ENCODE measurements at places on chromosomes 16 and 17.
A peak's percentile ranks its signal among the peaks of the same experiment; 100 is the strongest.

GRCh38 chr17:59437791-59438281 lies 106.4 kb downstream of the YPEL2 start:
- no peak for DNase-seq

DNA sequence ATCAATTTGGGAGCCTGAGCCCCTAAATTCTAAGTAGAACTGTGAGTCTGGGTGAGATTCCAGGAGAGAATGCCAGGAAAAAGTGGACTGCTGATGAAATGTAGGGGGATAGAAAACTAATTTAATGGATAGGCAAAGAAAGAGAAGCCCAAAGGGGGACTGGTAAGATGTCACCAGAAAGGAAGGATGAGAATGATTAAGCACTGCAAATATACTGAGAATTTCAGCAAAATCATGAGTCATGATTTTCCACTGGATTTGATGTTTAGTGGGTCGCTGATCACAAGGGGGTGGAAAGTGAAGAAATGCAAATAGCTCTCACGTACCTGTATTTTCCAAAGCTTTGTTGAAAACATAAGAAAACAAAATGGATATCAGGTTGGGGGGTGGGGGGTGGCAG lies 201.8 kb downstream of the SLC39A11 start:
- no peak for DNase-seq

GRCh38 chr16:28572696-28573510 lies 19.2 kb downstream of the SGF29 start:
- DNase-seq, result no peak

- DNase-seq, result no peak
Measured at GRCh38 chr17:22496450-22496849, 804.1 kb downstream of the KCNJ18 start.

GRCh38 chr17:65277576-65277975 lies 140.4 kb downstream of the RGS9 start:
- DNase-seq, result no peak

GRCh38 chr17:41919840-41920579 lies 1.3 kb upstream of the ACLY start:
- DNase-seq, result no peak

GRCh38 chr17:65442691-65443090 lies 118.8 kb downstream of the AXIN2 start:
- DNase-seq, result no peak

- no peak for DNase-seq
Measured at GRCh38 chr17:76575570-76575969, 10.1 kb downstream of the ST6GALNAC2 start.

DNA sequence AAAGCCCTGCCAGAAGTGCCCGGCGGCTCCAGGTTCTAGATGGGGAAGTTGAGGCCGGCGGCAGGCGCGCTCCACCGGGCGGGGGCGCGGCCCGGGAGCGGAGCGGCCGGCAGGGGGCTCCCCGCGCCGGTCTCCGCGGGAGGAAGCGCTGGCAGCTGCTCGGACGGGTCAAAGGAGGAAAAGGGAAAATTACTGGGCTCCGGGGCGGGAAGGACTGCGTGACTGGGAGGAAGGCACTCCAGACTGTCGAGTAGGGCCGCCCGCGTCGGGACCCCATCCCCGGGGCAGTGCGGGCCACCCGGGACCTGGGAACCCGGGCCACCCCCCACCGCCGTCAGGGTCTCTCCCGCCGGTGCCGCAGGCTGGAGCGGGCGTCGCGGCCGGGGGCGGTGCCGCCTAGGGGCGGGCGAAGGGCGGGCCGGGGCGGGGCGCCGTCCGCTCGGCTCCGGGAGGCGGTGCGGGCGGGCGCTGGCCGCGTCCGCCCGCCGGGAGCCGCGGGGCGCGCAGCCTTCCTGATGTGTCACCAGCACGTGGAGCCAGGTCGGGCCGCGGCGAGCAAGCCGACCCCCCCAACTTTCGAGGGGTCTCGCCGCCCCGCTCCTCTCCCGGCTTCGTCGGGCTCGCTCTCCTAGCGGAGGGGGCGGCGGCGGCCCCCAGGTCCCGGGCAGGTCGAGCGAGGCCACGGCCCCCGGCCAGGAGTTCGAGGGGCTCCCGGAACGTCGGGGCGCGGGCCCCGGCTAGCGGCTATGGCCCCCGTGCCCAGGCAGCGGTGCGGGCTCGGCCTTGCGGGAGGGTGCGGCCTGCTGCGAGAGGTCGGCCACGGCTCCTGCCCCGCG lies 167.5 kb downstream of the RAB11FIP4 start:
- peak; percentile 49 for DNase-seq

GRCh38 chr17:62802561-62803205 lies 5.4 kb downstream of the MARCHF10 start:
- no peak for DNase-seq

DNA sequence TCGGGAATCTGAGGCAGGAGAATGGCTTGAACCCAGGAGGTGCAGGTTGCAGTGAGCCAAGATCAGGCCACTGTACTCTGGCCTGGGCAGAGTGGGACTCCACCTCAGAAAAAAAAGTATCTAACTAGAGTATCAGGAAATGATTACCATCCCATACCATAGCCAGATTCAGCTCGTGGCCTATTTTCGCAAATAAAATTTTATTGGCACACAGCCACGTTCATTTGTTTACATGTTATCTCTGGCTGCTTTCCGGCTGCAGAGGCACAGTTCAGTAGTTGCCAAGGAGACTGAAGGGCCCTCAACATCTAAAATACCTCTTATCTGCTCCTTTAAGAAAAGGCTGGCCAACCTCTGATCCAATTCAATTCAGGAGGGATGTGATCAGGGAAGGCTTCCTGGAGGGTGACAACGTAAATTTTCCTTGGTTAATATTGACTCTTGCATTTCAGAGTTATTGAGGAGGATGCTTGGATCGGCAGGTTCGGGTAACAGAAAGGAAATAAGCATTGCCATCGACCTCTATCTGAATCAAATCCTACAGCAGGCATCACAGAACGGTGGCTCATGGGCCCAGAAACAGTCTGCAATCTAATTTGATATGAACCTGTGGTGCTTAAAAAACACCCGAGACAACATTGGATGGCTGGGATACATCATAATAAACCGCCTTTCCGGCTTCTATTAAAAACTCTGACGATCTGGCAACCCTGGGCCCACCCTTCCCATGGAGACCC lies 73.8 kb downstream of the XYLT1 start:
- DNase-seq, result peak; percentile 84

- DNase-seq, result no peak
Measured at GRCh38 chr16:71590584-71590983, 13.7 kb upstream of the TAT start.

- no peak for DNase-seq
Measured at GRCh38 chr17:6556121-6557039, at the start of gene PITPNM3. Gene PITPNM3, minus strand, starts transcription at chr17:6556555. Its CDS starts 149 bp downstream, at chr17:6556406.

DNA sequence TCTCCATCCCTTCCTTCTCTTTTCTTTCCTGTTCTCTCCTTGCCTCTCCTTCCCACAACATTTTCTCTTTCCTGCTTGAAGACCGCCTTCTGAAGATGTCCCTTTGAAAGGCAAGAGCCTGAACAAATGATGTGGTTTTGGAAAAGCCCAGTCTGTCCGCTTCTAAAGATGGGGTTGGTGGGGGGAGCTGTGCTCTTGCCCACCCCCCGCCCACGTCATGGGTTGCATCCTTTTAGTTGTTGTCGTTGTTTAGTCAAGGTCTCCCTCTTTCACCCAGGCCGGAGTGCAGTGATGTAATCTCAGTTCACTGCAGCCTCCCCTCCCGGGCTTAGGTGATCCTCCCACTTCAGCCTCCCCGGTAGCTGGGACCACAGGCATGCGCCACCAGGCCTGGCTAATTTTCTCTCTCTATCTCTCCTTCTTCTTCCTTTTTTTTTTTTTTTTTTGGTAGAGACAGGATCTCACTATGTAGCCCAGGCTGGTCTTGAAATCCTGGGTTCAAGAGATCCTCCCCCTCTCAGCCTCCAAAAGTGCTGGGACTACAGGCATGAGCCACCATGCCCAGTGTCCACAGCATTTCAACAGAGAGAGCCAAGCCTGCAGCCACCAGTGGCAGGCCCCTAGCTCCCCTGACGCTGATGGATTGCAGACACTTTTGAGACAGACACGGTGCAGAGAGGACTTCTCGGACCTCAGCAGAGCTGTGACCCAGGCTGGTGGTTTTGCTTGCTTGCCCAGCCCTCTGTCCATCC lies 26.0 kb upstream of the CIBAR2 start:
- no peak for DNase-seq

- no peak for DNase-seq
Measured at GRCh38 chr17:4583206-4583605, 1.1 kb upstream of the SMTNL2 start.

- no peak for DNase-seq
Measured at GRCh38 chr17:29674281-29674680, 51.6 kb upstream of the CORO6 start.

GRCh38 chr16:51898872-51899271 lies 648.1 kb downstream of the TOX3 start:
- DNase-seq, result no peak

DNA sequence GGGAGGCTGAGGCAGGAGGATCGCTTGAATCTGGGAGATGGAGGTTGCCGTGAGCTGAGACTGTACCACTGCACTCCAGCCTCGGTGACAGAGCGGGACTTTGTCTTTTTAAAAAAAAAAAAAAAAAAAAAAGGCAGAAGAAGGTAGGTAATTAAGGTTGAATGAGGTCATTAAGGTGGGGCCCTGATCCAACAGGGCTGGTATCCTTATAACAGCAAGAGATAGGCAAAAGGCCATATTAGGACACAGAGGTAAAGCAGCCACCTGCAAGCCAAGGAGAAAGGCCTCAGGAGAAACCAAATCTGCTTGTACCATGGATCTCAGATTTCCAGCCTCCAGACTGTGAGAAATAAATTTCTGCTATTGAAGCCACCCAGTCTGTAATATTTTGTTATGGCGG lies 60.3 kb downstream of the SPAG9 start:
- DNase-seq, result no peak

GRCh38 chr16:29809031-29809747 lies 2.8 kb upstream of the PRRT2 start:
- no peak for DNase-seq

DNA sequence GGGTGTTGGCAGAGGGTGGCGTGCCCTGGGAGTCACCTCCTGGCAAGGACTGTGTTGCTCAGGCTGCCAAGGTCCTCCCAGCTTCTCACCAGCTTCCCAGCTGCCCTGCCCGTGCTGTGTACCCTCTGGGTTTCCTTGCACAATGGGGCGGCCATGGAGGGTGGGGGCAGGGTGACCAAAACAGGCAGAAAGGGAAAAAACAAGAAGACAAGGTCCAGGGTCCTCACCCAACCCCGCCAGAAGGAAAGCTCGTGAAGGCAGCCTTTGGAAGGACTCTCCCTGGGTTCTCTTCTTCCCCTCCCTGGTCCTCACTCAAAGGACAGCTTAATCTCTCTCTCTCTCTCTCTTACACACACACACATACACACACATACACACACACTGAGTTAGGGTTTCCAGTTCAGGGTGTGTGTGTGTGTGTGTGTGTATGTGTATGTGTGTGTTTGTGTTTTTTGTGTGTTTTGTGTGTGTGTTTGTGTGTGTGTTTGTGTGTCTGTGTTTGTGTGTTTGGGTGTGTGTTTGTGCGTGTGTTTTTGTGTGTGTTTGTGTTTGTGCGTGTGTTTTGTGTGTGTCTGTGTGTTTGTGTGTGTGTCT lies 2.0 kb downstream of the SLC13A5 start:
- DNase-seq, result no peak

DNA sequence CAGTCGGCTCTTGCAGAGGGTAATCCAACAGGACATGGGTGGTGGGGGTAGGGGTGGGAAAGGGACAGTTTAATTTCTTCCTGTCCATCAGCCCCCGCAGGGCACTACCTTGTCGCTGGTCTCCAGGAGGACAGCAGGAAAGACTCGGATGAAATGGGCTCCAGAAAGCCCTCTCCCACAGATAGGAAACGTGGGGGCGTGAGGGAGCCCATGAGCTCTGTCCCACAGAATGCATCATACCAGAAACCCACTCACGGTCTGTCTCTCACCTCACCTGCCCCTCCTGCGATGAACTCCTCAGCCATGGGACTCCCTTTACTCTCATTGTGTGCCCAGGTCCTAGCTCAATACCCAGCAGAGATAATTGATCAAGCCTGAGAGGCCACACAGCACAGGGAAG lies 240.1 kb downstream of the GSG1L start:
- DNase-seq, result no peak

- DNase-seq, result no peak
Measured at GRCh38 chr17:20313306-20313705, 154.0 kb downstream of the LGALS9B start.

DNA sequence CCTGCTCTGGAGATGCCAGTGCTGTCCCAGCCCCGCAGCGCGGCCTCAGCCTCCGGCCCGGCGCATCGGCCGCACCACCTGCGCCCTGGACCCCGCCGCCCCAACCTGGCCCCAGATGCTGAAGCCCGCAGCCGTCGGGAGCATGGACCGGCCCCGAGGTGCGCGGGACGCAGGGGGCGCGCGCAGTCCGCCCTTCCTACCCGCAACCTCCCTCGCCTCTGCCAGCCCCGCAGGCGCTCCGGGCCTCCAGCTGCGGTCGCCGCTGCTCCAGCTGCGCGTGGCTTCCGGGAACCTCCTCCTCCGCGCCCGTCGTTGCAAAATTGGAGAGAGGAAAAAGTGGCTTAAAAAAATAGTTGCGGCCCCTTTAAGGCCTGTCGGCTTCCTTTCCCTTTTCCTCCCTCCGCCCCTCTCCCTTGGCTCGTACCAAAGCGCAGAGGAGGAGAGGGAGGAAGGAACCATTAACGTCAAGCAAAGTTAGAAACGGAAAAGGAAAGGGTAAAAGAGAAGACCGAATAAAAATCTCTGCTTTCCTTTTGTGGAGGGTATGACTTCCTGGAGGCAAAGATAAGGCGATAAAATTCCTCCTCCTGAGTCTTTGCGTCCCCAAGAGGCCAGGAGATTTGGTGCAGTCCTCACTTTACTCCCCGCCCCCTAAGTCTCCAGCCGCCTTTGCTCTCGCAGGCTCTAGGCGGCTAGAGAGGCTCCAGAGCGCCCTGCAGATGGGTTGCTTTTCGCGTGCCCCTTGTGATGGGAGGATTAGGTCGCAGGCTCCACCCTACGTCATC lies at the start of gene CDIPT:
Gene CDIPT (minus strand): TSS at position 343 of the 785 bp plus-strand sequence. CDS start 369 bp downstream, outside the sequence.
- peak; percentile 96 for DNase-seq

GRCh38 chr16:1338855-1339675 lies 5.6 kb downstream of the BAIAP3 start:
- DNase-seq, result no peak

DNA sequence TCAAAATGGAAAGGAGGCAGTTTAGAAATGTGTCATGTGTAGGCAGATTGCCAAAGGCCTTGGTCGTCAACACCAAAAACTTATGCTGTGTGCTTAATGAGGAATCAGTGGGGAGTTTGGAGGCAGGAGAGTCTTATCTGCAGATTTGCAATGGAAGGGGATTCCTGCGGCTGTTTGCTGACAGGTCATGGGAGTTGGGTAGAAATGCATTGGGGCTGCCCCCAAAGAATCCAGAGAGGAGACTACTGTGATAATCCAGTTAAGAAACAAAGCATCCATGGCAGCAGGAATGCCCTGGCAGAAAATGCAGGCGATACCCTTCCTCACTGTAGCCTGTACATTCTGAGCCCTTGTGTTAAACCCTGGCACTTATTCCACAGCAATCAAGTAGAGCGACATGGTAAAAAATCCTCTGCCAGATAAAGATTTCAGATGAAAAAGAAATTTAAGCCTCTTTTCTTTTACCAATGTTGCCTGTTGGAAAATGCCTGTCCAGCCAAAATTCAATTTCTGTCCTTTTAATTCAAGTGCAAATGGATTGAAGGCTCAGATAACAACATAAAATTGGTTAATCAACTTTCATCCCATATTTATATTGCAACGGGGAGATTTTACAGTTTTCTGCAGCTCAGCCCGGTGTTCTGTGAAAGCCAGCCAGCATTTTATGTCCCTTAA lies 491.0 kb upstream of the CDH5 start:
- DNase-seq, result no peak
